ENCODE measurements at places on chromosomes 12 and 14.

DNA sequence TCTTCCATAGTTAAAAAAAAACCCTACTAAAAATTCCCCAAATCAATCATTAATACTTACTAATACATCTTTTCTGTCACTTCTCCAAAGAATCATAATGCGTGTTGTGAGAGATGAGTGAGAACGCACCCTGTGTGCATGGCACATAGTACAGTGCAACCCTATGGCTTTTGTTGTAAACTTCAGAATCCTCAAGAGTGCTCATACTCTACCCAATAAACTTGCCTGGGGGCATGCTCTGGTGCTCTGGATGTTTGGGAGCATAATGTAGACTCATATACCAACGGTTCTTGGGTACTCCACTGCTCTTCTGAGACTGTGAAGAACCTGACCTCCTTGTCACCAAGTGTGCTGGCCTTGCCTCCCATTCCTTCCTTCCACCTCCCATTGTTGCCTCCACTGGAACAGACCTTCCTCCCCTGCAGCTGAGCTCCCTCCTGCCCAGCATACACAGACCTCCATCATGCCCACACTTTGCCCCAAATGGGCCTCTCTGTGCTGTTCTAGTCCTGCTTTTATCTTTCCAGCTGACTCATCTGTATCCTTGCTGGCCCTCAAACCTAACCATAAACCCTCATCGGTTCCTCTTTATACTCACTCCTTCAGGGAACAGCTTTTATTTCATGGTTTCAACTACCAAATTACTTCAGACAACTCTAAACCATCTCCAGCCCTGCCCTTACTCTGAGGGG, 8.9 kb downstream of the DCP1B start:
- DNase-seq: no peak

DNA sequence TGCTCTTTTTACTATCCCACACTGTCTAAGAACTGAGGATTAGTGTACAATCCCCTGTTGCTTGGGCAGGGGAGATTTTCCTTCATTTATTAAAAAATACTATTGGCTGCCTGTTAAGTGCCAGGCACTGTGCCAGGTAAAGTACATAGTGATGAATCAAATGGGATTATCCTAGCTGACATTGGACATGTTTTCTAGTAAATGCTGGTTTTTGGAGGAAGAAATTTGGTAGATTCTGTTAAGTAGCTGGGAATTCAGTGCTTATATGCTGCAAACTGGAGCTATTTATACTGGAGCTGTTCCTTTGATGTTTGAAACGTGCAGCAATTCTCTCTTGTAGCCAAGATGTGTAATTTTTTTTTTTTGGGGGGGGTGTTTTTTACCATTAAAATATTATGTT, 299.6 kb downstream of the EMP1 start:
- no peak for DNase-seq

GRCh38 chr12:111440631-111441030, 34.9 kb downstream of the SH2B3 start:
- no peak for DNase-seq

DNA sequence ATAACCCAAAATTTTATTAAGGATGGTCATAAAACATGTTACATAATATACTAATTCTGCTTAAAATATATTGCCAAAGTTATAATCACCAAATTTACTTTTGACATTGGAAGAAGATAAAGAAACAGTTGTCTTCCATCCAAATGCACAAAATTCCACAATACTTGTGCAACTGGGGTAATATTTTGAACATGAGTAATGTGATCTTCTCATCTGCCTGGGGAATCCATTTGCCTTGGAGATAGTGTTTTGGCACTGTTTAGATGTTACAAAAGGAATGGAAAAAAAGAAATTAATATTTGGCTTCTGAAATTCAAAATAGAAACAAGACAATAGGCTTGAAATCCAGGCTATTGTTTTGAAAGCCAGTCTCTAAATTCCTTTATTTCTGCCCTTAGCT, 9.1 kb downstream of the GPR19 start:
- DNase-seq: no peak

DNA sequence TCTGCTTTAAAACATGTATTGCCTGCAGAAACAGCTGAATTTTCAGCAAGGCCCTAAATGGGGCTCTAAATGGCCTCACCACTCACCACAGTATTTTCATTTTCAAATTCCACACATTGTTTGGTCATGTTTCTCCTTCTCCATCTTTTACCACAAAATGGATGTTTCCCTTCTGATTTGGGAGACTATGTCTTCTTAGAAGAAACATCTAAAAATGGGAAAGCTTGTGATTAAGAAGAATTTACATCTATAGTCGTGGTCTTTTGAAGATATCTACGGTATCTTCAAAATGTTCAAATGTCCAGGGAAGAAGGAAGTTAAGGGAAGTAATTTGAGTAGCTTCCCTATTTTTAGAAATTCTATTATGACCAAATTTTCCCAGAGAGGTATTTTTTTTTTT, 20.7 kb upstream of the TUBA1C start:
- DNase-seq: no peak

DNA sequence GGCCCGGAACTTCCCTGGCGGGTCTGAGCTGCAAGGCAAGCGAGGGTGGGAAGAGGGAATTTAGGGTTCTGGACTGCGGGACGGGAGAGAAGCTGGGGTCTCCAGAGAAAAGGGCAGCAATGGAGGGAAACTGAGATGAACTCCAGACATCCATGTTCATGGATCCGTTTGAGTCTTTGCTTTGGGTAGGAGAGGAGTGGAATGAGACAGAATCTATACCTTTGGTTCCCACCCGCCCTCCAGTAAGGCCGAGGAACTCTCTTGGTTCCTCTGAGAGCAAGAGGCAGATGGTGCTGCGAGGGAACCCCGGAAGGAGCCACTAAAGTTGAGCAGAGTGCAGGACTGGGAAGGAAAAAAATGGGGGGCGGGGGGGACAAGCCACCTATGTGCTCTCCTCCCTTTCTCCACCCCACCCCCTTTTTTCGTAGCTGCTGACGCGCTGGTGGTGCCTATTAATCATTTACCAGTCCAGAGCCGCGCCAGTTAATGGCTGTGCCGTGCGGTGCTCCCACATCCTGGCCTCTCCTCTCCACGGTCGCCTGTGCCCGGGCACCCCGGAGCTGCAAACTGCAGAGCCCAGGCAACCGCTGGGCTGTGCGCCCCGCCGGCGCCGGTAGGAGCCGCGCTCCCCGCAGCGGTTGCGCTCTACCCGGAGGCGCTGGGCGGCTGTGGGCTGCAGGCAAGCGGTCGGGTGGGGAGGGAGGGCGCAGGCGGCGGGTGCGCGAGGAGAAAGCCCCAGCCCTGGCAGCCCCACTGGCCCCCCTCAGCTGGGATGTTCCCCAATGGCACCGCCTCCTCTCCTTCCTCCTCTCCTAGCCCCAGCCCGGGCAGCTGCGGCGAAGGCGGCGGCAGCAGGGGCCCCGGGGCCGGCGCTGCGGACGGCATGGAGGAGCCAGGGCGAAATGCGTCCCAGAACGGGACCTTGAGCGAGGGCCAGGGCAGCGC, 1.2 kb downstream of the SSTR1 start:
- no peak for DNase-seq

All from iPS DF 6.9 (cell line).